Fibroblast of skin of scalp (primary cell): ENCODE measurements at places on chromosomes 6 and 20.
A peak's percentile ranks its signal among the peaks of the same experiment; 100 is the strongest.

DNA sequence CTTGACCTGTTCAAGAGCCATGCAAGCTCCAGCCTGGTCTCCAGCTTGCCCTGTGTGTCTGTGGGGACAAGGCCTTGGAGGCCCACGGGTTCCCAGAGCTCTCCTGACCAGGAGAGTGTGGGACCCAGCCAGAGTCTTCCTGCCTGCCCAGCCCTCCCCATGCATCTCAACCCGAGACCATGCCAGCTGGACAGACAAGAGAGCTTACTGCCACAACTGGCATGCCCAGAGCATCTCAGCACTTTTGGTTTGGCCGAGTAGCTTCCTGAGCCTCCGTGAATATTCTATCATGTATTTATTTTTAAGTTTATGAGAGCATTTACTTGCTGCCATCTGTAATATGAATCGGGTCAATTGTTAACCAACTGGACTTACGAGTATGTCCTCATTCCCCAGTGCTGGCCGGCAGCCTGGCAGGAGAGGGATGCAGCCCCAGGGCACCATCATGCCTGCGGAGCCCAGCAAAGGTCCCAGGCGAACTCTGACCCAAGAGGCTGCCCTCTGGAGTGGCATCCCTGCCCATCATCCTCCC is 14.9 kb downstream of the IP6K3 start:
- no peak for DNase-seq

DNA sequence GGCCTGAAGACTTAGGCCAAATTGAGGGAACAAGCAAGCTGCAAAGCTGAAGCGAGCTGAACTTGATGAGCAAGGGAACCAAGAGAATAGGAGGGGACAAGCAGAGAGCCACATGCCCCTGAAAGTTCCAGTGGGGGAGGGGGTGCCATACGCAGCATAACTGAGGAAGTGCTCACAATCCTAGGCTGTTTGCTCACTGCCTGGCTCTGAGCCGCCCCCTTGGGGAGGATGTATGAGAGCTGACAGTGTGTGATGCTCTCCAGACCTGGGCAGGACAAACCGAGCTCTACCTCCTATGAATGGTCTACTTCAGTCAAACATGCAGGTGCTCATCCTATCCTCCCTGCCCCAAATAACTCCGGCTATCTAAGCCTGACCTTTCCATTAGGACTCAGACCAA is 52.1 kb downstream of the FAXC start:
- no peak for DNase-seq

DNA sequence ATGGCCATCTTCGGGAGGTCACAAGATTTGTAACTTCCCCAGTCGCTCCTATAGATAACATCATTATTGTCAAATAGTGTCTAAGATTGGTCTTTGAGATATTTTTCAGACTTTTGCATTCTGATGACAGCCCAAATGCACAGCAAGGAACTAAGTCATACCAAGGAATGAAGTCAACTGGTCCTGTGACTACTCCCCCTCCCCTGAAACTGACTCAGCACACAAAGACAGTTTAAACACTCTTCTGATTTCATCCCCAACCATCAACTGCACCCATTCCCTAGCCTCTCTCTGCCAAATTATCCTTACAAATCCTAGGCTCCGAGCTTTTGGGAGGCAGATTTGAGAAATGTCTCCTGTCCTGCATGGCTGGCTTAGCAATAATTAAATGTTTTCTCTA is 139.4 kb downstream of the HS3ST5 start:
- DNase-seq: no peak

GRCh38 chr6:104943781-104944180 is 13.1 kb upstream of the LIN28B start:
- DNase-seq: peak; percentile 27

GRCh38 chr20:6421321-6422248 is 298.8 kb upstream of the FERMT1 start:
- DNase-seq: no peak

DNA sequence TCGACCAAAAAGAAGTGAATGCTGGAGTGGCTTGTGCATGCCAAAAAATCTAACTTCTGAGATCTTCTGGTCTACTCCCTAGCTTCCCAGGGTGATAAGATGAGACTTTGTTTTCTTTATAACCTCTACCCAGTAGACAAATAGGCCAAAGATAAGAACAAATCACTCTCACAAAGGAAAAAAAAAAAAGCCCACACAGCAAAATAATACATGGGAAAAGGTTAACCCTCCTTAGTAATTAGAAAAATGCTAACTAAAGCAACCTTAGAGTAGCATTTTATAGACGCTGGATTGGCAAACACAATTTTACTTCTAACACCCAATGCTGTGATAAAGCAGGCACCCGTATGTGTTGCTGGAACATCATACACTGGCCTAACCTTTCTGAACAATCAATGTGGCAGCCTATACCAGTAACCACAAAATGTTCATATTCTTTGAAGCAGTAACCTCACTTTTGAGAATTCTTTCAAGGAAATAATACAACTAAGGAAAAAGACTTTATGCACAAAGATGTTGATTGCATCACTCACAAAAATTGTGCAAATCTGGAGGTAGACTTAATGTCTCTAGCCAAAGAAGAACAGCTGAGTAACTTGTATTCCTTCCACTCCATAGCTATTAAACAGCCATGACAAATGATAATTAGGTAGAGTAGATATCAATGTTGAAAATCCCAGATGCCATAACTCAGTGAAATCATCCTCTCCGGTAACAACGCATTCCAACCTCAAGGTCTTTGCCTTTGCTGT is 116.3 kb upstream of the QKI start:
- DNase-seq: no peak

- no peak for DNase-seq
Observed at GRCh38 chr6:45003961-45004360, 324.2 kb upstream of the RUNX2 start.

- peak; percentile 70 for DNase-seq
Observed at GRCh38 chr6:154370545-154370944, 13.9 kb upstream of the IPCEF1 start.

DNA sequence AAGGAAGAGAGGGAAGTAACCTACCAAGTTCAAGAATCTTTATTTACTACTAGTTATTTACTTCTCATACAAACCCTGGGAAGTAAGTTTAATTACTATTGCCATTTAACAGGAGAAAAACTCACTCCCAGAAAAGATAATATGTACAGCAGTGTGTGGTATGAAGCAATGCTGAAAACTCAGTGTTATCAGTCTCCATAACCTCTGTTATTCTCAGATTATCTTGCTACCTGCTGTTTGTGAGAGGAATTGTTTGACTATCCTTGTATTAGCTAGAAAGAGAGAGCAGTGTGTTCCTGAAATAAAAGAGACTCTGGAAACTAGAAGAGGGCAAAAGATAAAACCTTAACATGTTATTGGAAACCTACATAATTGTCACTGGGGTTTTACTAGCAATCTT is 38.2 kb downstream of the ADGRB3 start:
- no peak for DNase-seq

- DNase-seq: no peak
Observed at GRCh38 chr6:25233226-25233625, 45.9 kb upstream of the CARMIL1 start.

DNA sequence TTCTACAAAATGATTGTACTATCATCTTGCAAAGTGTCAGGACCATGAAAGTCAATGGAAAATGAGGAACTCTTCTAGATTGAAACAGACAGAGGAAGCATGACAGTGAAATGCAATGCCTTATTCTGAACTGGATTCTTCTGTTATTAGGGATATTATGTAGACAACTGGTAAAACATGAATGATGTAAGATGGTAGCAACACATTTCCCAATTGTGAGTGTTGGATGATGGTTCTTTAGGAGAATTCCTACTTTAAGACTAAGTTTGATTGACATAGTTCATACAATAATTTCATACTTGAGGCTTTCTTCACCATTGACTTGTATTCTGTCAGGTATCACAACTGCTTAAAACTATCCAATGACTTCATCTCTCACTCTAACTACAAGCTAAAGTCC is 4.5 kb downstream of the UBE3D start:
- peak; percentile 69 for DNase-seq

GRCh38 chr20:63273059-63273579 is 506 bp downstream of the ARFGAP1 start:
- DNase-seq: no peak

DNA sequence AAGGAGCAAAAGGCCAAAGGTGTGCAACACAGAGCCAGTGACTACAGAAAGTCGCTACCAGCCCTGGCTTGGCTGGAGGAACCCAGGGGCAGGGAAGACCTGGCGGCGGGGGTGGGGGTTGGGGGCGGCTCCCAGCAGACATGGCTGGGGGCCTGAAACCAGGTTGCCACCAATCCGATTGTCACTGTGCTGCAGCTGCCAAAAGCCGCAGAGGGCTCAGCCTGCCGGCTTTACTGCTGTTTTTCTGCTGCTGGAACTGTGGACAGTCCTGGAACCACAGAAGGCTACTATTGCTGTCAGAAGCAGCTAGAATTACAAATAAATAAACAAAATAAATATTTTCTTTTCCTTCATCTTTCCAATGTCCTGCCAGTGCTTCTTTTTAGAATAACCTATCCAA is 25.7 kb upstream of the OGFRL1 start:
- no peak for DNase-seq

- DNase-seq: no peak
Observed at GRCh38 chr6:6395581-6396197, 75.2 kb upstream of the F13A1 start.

- DNase-seq: peak; percentile 59
Observed at GRCh38 chr20:461254-462198, 807 bp downstream of the TBC1D20 start.

- DNase-seq: peak; percentile 15
Observed at GRCh38 chr6:84136364-84137050, 90.9 kb downstream of the CEP162 start.

DNA sequence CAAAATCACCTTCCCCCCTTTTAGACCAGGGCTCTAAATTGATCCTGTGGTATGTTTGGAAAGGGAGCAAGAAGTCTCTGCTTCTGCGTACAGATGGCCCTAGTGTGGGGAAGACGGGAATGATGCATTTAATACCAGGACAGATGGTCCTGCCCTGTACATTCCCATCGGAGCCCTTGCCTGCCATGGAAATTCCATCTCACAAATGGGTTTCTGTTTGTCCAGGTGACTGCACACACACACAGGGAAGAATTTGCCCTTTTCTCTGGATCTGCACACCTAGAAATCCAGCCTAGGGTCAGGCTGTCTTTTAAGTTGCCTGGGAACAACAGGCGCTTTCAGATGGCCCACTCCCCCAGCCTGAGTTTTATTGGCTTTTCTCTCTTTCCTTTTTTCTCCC is 1.3 kb downstream of the MAS1 start:
- DNase-seq: no peak

- DNase-seq: no peak
Observed at GRCh38 chr6:38552121-38552520, 87.6 kb downstream of the BTBD9 start.

DNA sequence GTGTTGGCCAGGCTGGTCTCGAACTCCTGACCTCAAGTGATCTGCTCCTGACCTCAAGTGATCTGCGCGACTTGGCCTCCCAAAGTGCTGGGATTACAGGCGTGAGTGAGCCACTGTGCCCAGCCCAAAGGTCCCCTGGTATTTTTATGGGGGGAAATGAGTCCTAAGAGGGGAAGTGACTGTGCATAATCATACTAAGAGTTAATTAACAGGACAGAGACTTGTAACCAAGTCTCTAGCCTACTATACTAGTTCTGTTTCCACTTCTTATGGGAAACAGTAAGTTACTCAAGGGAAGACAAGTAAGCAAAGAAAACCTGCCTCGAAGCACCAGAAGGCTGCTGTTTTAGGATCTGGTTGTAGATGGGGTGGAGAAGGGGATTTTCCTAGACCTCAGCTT is 27.9 kb downstream of the TCF15 start:
- no peak for DNase-seq

- DNase-seq: no peak
Observed at GRCh38 chr6:73367761-73368355, 1.8 kb downstream of the OOEP start.

DNA sequence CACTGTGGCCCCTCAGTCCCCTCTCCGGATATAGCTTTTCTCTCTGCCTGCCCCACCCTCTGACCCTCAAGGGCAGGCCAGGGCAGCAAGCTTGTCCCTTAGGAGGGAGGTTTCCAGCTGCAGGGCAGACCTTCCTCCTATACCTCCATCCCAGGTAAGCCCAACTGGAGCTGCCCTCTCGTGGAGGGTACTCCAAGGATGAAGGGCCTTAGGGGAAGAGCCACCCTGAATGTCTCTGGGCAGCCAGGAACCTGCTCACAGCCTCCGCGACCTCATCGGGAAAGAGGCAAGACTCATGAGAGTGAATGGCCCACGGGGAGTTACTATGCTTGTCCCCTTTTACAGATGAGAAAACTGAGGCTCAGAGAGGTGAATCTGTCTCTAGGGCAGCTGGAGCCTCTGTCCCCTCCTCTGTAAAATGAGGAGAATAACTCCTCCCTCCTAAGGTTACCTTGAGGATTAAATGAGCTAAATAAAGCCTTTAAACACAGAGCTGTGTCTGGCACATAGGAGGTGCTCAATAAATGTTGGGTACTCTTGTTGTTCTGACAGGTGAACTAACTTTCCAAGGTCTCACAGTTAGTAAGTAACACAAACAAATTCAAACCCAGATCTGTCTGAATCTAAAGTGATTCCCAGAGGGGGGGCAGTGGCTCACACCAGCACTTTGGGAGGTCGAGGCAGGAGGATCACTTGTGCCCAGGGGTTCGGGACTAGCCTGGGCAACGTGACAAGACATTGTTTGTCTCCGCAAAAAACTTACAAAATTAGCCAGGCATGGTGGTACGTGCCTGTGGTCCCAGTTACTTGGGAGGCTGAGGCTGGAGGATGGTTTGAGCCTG is 12.1 kb downstream of the SRXN1 start:
- no peak for DNase-seq

DNA sequence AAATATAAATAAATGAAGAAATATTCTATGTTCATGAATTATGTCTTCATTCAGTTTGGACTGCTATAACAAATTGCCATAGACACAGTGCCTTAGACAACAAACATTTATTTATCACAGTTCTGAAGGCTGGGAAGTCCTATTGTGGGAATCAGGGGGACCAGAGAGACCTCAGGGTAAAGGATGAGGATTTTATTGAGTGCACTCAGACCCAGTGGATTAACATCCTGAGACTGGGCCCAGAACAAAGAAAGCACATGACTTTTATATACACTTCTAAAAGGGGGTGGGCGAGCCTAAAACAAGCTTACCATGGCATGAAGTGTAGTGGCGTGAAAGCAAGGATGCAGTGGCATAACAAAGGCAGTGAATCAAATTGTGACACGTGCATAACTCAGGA is 26.9 kb upstream of the CBLN4 start:
- no peak for DNase-seq

DNA sequence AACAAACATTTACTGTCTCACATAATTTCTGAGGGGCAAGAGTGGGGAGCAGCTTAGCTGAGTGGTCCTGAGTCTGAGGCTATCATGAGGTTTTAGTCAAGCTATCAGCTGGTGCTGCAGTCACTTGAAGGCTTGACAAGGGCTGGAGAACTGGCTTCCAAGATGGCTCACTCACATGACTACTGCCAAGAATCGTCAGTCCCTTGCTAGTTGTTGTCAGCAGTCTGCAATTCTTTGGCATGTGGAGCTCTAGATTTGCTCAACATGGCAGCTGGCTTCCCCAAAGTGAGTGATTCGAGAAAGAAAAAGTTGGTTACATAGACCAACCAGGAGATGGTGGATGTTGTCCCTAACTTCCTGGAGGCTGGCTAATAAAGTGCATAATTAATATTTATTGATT is 2.8 kb upstream of the LRRC1 start:
- no peak for DNase-seq
